ENCODE measurements at places on chromosomes 2 and 18.

DNA sequence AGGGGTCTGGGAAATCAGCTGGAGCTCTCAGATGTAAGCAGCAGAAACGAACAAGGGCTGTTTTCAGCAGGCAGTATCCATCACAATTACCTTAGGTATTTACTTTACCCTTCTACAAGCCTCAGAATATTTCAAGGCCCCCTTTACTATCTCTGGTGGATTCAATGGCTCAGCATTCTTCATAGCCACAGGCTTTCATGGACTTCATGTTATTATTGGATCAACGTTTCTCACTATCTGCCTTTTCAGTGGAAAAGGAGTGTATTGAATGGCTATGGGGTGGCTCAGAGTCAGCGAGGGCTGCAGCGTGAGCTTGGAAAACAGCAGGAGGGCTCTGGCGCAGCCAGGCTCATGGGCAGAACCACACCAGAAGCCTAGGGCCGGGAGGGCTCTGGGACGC is 16.6 kb upstream of the CHRNA1 start:
- no peak for DNase-seq

GRCh38 chr2:18578033-18578432 is 11.3 kb downstream of the NT5C1B start:
- DNase-seq: no peak

DNA sequence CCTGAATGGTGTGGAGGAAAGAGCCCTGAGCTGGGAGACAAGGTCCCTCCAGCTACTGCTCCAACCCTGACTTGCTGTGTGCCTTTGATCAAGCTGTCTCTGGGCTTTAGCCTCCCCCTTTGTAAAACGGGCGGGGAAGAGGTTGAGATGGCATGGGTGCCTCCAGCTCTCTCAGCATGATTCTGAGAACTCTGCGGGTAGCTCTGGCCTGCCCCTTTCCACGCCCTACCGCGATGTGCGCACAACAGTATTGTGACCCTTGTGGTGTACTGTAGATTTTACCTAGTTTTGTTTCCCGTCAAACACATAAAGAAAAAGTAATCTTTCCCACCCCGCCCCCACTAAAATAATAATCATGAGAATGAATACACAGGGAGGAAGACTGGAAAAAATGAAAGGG is 5.3 kb downstream of the CD8A start:
- DNase-seq: no peak

DNA sequence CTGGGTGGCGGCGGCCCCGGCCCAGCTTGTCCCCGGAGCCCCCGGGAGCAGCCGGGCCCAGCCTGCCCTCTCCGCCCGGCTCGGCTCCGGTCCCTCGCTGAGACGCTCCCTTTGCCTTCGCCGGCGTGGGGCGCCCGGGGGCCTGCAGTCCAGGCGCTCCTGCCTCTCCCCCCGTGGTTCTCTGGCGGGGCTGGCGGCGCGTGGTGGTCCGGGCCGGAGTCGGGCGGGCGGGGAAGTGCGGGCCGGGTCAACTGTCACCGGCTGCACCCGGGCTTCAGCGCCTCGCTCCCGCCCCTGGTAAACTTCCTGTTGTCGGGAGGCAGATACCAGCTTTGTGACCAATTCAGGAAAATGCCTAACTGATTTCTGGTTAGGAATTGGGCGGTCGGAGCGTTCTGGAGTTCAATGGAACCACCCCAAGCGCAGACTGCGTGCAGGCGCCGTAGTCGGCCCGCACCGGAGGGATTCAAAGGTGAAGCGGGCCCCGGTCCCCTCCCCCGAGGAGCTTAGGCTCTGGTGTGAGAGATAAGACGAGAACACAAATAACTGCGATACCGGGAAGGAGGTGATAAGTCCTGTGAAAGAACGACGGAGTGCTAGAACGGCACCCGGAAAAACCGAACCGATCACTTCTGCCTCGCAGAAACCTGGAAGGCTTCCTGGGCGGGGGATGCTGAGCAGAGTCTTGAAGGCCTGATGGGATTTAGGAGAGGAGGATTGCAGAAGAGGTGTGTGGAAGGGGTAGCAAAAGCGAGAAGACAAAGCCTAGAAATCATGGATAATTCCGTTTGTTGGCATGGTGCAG is 891 bp downstream of the CAB39 start:
- no peak for DNase-seq

DNA sequence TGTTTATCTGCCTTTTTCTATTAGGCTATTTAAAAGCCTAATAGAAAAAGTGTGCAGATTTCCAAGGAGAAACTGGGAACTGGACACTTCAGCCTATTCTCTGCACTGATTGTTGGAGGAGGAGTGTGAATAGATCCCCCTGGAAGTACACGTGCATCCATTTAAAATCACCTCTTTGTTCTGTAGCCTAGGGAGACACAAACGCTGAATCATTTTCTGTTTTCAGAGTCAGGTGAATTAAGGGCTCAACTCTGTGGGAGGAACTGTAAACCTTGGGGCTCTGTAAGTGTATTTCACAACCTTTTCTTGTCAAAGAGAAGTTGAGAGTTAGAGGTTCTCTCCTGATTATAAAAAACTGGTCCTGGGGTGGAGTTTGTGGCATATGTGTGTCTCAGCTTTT is 159.7 kb downstream of the SPAG16 start:
- no peak for DNase-seq

DNA sequence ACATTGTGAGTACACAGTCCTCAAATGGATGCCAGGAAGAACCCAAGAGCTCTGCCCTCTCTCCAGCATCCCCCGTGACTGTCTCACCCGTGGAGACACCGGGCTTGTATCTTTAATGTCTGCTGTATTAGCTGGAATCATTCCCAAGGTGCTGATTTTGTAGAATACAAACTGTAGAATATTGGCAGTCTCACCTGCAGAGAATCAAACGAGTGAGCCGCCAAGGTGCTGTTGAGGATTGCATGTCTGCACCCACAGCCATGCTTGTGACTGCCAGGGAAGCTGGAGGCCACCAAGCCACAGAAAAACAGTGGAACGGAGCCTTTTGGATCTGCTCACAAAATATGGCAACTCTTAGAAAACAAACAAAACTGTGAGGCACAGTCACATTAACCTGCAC is 37.5 kb downstream of the TMEM18 start:
- DNase-seq: no peak

GRCh38 chr2:127414638-127415592 is 3.3 kb upstream of the PROC start:
- DNase-seq: no peak

GRCh38 chr18:80147037-80147417 is 38.0 kb downstream of the ADNP2 start:
- no peak for DNase-seq
